ENCODE measurements at places on chromosomes 6 and 20.
A peak's percentile ranks its signal among the peaks of the same experiment; 100 is the strongest.

DNA sequence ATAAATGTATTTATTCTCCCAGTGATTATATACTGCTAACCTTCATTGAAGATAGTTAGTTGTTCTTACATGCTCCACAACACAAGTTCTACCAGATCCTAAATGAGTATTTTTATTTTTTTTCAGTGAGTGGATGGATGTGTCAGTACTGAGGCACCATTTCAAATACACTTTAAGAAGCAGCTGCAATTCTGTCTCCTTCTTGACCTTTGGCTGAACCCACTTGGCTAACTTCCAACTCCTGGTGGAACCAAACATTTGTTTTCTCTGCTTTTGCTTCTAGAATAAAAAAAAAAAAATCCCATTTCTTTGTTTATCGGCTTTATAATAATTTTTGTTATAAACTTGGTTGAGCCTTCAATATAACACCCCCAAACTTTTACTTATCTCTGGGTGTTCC lies 458.3 kb upstream of the MAP3K7 start:
- DNase-seq: no peak

GRCh38 chr20:40875116-40876085 lies 153.2 kb upstream of the TOP1 start:
- no peak for DNase-seq

DNA sequence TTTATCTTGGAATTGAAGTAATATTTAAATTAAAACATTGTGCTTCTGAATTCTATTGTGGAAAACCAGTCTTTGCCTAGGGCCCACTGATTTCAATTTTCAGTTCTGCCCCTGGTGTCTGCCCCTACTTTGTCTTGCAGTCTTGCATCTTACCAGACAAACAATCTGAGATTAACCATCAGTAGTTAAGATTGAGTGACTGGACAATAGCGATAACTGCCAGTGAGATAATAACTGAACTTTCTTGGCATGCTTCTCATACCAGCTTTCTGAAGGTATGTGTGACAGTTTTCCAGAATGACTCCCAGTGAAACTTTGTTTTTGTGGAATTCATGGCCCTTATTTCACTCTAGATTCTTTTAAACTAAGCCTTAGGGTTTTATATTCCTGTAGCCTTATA lies 53.5 kb downstream of the KCNQ5 start:
- DNase-seq: no peak

DNA sequence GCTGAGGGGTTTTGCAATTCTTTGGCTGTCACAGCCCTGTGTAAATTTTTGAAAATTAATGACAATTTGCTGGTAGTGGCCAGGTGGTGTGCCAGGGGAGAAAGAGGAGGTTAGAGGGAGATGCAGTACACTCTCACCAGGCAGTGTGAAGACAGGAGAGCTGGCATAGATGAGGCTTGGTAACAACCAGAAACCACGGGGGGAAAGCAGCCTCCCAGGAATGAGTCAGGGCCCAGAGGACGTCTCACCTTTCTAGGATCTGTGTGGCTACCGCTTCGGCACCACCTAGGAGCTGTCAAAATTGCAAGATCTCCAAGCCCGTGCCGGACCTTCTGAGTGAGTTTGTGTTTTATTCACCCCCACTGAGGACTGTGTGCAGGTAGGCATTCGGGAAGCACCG lies 171.4 kb downstream of the PACRG start:
- DNase-seq: no peak

DNA sequence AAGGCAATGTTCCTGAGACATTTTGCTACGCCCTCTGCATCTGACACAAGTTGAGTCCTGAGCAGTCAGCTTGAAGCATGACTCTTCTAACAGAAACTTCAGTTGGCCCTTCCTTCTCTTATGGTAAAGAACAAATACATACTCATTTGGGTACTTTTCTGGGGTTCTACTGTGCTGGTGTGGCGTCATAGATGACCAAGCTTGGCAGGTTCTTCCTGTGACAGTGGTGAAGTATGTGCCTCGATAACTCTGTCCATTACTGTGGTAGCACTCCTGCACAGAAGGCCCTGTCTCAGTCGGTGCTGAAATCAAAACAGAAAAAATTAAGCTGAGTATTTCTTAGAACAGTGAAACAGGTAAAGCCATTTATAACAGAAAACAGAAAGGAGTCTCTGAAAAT lies 152.5 kb downstream of the SLC22A3 start:
- no peak for DNase-seq

DNA sequence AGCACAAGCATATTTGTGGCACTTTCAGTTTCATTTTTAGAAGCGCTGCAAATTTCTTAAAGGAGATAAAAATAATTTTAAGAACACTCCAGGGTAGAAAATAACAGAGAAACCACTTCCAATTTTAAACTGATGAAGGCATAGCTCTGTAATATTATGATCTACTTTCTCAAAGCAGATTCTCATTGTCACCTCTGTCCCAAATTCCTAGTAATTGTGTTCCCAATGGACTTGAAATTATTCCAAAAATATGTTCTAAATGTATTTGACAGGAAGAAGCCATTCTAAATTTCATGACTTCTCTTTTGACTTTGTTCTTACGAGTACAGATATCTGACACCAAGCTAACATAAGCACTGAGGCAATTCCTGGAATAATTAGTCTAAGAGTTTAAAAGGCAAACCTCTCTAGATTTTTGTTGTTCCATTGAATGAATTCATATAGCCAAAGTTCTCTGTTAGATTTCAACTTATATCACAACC lies 140.2 kb upstream of the CARMIL1 start:
- no peak for DNase-seq

GRCh38 chr6:81766482-81767069 lies 14.1 kb upstream of the TENT5A start:
- DNase-seq: no peak

GRCh38 chr6:20936949-20937348 lies 402.7 kb downstream of the CDKAL1 start:
- no peak for DNase-seq

DNA sequence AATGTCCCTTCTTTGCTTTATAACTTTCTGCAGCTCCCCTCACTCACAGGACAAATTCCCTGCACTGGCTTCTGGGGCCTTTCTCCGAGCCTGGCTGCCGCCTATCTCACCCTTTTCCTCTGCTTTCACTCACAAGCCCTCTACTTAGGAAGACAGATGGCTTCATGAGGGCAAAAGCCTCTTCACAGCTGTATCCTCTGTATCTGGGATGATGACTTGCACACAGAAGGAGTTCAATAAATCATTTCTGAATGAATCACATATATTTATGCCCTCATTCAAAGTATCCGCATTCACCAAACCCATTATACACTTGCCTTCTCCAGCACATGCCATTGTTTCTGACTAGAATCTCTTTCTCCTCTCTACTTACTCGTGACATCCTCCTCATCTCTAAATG lies 159.0 kb upstream of the RIPOR2 start:
- no peak for DNase-seq

DNA sequence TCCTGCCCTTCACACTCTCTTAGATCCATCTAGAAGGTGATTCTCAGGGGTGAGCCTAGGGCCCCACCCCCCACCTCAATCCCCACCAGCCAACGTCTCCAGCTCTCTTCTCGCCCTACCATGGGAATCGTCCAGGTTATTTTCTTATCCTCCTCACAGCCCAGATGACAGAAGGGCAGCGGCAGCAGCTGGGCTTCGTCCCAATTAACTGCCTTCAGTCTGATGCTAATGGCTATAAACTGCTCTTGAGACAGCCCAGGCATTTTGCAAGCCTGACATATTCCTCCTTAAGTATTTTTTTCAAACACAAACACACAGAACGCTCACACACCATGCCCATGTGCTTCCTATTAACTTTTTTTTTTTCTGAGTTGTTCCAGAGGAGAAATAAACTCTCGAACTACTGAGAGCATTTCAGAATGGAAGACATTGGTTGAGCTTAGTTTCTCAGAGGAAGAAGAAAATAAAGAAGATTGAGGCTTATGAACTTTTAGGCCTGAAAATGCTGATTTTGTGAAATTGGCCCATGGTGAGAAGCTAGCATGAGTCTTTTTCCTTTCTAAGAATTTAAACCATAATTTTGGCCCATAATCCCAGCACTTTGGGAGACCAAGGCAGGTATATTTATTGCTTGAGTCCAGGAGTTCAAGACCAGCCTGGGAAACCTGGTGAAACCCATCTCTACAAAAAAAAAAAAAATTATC lies 124.6 kb downstream of the EYA2 start:
- DNase-seq: no peak

DNA sequence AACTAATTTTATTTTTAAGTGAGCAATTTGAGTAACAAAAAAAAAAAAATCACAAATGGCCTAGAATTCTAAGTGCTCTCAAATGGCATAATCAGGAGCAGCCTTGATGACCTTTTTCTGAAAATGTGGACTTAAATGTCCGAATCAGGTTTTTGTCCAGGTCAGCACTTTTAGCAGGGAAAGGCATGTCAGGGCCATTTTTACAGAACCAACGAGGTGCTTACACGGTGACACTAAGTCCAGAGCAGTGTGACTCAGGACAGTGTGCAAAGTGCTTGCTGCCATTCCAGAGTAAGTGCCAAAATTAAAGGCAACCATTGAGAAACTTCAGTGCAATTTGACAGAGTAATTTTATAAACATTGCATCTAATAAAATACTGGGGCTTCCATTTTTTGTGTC lies 127.8 kb downstream of the KIF16B start:
- DNase-seq: no peak

DNA sequence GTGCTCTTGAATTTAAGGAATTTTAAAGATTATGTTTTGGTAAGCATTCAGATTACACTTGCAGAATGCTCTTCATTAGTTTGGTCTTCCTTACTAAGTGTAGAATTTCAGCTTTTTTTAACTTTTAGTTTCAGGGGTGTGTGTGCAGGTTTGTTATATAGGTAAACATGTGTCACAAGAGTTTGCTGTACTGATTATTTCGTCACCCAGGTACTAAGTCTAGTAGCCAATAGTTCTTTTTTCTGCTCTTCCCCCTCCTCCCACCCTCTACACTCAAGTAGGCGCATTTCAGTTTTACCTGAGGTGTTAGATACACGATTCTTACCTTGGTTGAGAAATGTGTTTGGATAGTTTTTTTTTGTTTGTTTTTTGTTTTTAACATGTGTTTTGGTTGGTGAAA lies 68.3 kb downstream of the AFG1L start:
- DNase-seq: no peak

GRCh38 chr6:141153563-141153962 lies 979.2 kb upstream of the GJE1 start:
- no peak for DNase-seq

DNA sequence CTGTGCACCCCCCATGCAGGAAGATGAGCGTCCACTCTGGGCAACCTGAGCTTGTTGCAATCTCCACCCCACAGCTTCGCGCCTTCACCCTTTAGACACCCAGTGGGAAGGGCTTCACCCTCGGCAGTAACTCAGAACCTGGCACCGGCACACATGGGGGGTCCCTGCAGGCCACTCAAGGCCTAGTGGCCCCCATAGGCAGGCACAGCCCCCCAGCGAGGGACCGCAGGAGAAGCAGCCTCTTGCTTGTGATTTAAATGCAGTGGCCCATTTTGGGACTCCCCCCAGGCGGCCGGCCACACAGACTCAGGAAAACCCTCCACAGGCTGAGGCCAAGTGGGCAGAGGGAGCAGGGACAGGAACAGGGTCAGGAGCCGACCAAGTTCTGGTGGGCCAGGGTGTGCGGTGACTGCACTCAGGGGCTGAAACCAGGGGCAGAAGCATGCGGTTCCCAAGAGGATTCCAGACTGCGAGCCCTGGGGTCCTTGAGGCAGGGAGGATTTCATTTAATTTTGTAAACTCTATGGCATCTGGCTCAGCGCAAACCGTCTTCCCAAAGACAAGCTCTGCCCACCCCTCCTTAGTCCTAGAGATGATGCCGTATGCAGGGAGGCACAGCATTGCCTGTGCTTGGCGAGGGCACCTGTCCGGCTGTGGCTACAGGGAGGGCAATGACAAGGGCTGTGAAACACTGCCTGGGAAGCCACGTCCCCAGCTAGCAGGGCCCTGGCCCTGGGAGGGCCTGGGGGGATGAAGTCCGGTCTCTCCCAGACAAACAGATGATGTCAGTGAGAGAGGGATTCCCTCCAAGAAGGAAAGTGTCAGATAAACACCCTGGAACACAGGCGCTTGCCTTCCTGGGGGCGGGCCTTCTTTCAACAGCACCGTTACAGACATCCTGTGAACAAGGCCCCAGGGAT lies 52.9 kb upstream of the GPR31 start:
- DNase-seq: no peak

GRCh38 chr6:45946352-45946751 lies 69.3 kb downstream of the CLIC5 start:
- DNase-seq: no peak

DNA sequence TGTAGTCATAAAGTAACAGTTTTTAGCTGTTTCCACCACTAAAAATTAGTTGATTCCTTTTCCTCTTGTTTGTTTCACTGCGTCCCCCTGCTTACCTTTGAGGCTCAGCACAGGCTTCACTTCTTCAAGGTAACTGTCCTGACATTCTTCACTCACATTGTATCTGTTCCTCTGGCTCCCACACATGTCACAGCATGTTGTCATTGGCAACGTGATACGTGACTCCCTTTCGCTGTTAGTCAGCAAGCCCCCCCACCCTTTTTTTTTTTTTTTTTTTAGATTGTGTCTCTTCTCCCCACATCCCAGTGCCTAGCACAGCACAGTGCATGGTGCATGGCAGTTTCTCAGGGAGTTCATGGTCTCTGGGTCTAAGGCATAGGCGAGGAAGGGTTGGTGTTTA lies 13.3 kb downstream of the VAPB start:
- DNase-seq: no peak

- DNase-seq: no peak
These were observed 12.3 kb downstream of the EFCAB8 start for GRCh38 chr20:32870985-32871384.

DNA sequence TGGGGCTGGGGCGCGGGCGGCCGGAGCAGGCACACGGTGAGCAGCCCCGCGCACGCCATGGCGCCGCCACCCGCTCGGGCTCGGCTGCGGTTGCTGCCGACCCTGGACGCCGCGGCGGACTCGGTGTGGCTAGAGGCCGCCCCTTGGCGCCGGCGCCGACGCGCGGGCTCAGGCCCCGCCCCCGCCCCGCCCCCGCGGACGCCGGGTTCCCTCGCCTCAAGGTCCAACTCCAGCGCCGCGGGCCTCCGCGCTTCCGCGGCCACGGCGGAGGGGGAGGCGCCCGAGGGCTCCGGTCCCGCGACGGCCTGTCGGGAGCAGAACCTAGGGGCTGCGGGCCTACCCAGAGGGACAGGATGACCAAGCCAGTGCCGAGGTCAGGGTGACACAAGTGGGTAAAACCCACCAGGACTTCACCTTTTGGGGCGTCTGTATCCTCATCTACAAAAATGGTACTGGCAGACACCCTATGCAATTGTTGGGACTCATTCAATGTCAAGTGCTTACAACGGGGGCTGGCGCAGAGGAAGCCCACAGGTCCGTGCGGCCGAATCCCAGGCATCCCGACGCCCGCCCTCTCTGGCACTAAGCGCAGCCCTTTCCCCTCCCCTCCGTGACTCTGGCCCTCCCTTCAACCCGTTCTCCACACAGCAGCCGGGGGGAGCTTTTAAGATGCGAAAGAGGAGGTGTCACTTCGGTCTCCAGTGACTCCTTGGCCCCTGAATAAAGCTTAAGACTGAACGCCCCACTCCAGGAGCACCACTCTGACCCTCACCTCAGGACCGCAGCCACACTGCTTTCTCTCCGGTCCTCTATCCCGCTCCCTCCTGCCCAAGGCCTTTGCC lies at the start of gene NECAB3:
TSS of gene NECAB3 (minus strand) at position 135 of the 842 bp plus-strand sequence. CDS start at position 59, 76 bp downstream.
- DNase-seq: peak; percentile 61

All from stimulated activated naive B cell treated with anti-CD40 and anti-IgM and Interleukin-4, amounts not matched to agents 10 μg/mL and 1 μg/mL and 100 μg/mL, for 72 hours (primary cell).